ENCODE measurements at places on chromosomes 7 and 10.
A peak's percentile ranks its signal among the peaks of the same experiment; 100 is the strongest.

GRCh38 chr10:12484002-12484918 lies 134.9 kb downstream of the CAMK1D start:
- DNase-seq: peak; percentile 34

- no peak for DNase-seq
Measured at GRCh38 chr7:1663223-1663622, 6.9 kb upstream of the ELFN1 start.

DNA sequence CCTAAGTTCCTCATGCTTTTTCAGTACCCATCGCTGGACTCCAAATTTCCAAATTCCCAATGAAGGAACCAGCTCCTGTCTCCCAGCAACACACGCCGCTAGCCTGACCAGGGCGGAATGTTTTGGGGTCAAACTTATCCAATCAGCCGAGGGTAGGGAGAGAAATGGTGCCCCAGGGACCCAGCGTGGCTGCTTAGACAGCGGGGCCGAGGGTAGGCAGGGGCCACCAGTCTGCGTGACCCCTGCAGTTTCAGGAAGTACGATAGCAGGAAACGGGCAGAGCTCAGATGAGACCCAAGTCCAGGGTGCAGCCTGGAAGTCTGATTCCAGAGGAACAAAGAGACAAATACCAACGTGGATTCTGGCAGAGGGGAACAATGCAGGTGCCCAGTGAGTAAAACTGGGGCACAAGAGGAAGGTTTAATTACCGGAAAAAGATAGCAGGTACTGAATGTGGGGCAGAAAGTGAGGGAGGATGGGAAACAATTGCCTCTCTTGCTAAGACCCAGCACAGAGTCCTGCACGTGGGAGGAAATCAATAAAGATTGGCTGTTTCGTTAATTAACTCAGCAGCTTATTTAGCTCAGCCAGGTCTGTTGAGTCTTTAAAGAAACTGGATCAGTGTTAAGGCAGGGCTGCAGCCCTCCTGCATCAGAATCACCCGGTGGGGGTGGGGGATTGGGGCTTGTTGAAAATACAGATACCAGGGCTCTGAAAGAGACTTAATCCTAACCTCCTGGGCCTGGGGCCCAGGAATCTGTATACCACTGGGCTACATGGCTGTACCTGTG lies 50.4 kb upstream of the NFE2L3 start:
- DNase-seq: no peak

DNA sequence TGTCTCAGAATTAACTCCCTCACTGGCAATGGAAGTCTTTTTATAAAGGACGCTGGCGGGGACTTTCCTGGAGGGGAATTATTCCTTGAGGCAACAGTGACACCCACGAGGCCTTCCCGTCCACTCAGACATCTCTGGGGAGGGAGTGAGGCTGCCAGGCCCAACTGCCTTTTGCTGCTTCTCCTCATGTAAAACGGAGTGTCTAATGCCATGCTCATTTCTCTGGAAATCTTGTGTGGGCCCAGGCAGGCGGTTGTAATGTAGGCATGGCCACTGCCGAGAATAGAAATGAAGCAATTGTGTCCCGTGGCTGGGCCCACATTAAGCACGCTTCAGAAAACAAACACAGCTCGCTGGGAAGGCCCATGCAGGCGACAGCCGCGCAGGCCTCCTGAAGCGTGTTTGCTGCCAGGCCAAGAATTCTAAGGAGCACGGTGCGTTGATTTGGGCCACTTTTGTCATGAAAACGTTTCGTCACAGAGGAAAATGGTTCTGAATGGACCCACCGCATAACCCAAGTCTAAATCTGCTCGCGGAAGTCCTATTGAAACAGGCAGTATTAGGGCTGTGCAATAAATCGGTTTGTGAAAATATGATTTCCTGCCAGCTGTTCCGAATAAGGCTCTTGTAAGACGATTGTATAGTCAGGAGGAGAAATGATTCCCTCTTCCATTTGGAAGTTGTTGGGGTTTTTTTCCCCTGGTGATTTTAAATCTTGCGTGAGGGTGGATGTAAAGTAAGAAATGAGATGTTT lies 104.2 kb upstream of the CHST15 start:
- DNase-seq: no peak

GRCh38 chr10:18681971-18682411 lies 22.8 kb downstream of the ARL5B start:
- no peak for DNase-seq

Measured in NCI-H2107 (cell line).